ENCODE measurements at places on chromosomes 6 and 20.
A peak's percentile ranks its signal among the peaks of the same experiment; 100 is the strongest.

GRCh38 chr6:16437095-16437494 lies 198.7 kb downstream of the GMPR start:
- no peak for DNase-seq
- H3K36me3 ChIP-seq, result no peaks in the 10 kb centered on the region
- H3K27me3 ChIP-seq, result no peaks in the 10 kb centered on the region
- peaks cover 89% of the 10 kb centered on the region for H3K4me1 ChIP-seq
- peak overlapping the region; percentile 40 for H3K4me3 ChIP-seq

DNA sequence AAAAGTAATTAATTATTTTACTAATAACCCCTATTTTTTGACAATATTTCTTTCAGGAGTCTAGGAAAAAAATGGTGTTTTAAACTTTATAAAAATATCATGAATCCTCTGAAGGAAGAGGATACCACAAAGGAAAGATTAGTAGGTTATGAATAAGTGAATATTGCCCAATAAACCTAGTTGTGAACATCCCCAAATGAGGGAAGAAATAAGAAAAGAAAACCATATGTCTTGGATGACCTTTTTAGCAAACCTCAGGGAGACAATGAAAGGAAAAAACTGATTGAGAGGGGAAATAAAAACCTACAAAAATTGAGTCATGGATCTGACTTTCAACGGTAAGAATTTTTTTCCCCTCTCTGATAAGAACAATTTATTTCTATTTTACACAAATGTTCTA lies 34.4 kb downstream of the TENT5A start:
- DNase-seq, result no peak
- H3K4me3 ChIP-seq, result no peak overlapping the region
- no peaks in the 10 kb centered on the region for H3K27me3 ChIP-seq

DNA sequence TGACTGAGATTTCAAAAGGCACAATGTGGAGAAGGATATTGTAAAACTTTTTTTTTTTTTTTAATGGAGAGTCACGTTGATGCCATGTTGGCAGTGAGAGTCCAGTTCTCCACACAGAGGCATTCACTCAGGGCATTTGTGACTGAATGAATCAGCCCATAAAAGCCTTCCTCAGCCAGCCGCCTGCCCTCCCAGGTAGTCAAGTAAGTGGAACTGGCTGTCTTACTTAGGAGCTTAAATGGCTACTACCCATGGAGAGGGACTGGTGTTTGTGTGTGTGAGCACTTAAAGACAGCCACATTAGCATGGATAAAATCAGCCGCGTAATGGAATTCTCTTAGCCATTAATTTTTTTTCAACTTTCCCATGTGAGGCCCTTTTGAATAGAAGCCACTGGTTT lies 12.6 kb downstream of the AAR2 start:
- H3K4me1 ChIP-seq, result peaks cover 9% of the 10 kb centered on the region
- DNase-seq, result no peak
- peaks cover 56% of the 10 kb centered on the region for H3K36me3 ChIP-seq
- no peaks in the 10 kb centered on the region for H3K27me3 ChIP-seq
- H3K27ac ChIP-seq, result no peak overlapping the region
- no peak overlapping the region for H3K4me3 ChIP-seq

DNA sequence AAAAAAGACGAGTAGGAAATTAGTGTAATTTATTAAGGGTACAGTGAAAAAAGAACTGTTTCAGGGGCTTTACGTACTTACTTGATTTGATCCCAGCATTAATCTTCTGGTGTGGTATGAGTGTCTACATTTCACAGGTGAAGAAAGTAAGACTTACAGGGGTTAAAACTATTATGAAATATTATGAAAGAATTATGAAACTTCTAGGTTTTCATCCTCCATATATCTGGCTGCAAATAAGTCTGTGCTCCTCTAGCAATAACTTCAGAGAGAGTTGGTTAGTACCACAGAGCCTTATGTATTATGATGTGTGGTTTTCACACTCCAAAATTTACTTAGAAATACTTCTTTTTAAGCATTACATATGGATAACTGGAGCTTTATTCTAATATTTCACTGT lies 41.9 kb downstream of the ZFAND3 start:
- no peak for DNase-seq
- H3K27me3 ChIP-seq, result no peaks in the 10 kb centered on the region
- H3K36me3 ChIP-seq, result no peaks in the 10 kb centered on the region
- H3K27ac ChIP-seq, result no peak overlapping the region
- H3K4me1 ChIP-seq, result peaks cover 36% of the 10 kb centered on the region

DNA sequence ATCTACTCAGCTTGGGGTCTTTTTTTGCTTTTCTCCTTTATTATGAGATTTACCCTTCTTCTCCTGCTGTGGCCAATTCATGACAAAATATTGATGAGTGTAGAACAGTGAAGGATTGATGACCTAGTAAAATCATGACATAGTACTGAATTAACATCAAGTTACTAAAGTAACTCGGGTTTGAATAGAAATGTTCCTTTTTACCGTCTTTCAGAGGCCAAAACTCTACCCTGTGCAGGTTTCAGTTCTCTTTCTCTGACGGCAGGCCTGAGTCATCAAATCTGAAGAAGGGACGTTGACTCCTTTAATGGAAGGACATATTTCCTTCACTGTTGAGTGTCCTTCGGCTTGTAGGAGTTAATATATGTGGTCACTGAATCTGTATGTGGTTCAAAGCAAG lies 80.7 kb downstream of the RREB1 start:
- no peak for DNase-seq
- no peaks in the 10 kb centered on the region for H3K27me3 ChIP-seq
- H3K27ac ChIP-seq, result no peak overlapping the region
- H3K36me3 ChIP-seq, result peaks cover 12% of the 10 kb centered on the region
- no peaks in the 10 kb centered on the region for H3K4me1 ChIP-seq

DNA sequence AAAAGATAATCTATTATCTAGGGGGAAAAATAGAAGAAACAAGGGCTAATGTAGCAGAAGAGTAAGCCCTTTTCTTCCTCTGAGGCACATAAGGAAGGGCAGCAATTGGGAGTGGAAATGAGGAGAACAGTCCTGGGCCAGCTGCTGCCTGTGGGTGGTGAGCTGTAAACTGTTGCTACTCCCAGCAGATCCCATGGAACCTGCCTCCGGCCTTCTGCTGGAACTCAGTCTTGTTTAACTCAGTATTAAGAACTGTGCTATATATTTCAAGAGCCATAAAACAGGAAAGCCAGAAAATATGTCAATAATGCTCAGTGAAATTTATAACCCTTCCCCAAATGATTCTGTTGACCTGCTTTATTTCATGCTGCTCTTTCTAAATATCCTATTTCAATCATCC lies 464.2 kb downstream of the COL12A1 start:
- H3K36me3 ChIP-seq, result no peaks in the 10 kb centered on the region
- H3K27me3 ChIP-seq, result no peaks in the 10 kb centered on the region

- H3K27ac ChIP-seq, result no peak overlapping the region
- no peaks in the 10 kb centered on the region for H3K36me3 ChIP-seq
- DNase-seq, result no peak
- no peak overlapping the region for H3K4me3 ChIP-seq
- no peaks in the 10 kb centered on the region for H3K4me1 ChIP-seq
Observed at GRCh38 chr20:55667955-55668354, 337.4 kb downstream of the CBLN4 start.

DNA sequence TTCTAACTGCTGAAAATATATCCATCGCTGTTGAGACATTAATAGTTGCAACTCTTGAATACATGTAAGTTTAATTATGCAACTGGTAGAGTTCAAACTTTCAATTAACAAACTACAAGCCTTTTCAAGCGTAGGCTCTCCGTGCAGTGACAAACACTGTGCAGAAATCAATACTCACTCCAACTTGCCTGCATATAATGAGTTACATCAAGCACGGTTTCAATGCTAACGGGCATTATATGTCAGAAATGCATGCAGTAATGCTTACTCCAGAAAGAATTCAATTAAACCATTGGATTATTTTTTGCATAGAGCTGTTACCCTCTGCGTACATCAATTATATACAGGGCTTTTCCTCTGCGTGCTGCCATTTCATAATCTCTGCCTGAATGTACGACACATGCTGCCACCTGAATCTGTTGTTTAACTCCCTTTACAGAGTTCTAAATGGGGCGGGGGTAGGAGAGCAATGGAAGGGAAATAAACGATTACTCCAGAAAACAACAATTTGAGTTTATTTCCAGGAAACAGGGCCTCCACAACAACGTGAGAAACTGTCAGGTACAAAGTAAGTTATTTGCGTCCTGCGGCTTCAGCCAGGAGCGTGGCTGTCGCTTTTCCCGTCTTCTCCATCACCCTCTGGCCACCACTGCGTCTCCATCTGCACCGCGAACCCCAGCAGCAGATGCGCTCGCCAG lies 1.8 kb downstream of the PTPRK start:
- H3K4me3 ChIP-seq, result peak overlapping the region; percentile 71
- H3K36me3 ChIP-seq, result no peaks in the 10 kb centered on the region
- DNase-seq, result peak; percentile 18
- H3K4me1 ChIP-seq, result peaks cover 23% of the 10 kb centered on the region
- H3K27ac ChIP-seq, result no peak overlapping the region
- peaks cover 37% of the 10 kb centered on the region for H3K27me3 ChIP-seq

DNA sequence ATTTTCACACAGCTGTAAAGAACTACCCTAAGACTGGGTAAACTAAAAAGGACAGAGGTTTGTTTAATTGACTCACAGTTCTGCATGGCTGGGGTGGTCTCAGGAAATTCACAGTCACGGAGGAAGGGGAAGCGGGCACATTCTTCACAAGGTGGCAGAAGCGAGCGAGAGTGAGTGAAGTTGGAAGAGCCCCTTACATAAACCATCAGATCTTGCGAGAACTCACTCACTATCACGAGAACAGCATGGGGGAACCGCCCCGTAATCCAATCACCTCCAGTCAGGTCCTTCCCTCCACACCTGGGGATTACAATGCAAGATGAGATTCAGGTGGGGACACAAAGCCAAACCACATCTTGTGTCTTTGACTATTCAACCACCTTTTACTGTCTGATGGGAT lies 700.5 kb downstream of the TENT5A start:
- no peaks in the 10 kb centered on the region for H3K27me3 ChIP-seq
- H3K4me3 ChIP-seq, result no peak overlapping the region
- no peaks in the 10 kb centered on the region for H3K4me1 ChIP-seq
- no peak overlapping the region for H3K27ac ChIP-seq

DNA sequence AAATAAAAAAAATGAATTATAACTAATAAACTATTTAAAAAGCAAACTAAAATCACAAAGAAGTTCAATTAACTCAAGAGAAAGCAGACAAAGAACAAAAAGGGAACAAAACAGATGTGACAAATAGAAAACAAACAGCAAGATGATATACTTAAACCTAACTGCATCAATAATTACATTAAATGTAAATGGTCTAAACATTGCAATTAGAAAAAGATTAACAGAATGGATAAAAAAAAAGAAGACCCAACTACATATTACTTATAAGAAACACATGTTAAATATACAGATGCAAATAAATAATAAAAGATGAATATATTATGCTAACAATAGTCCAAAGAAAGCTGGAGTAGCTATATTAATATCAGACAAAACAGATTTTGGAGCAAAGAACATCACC lies 35.1 kb upstream of the RAB22A start:
- H3K27me3 ChIP-seq, result no peaks in the 10 kb centered on the region
- peaks cover 1% of the 10 kb centered on the region for H3K4me1 ChIP-seq
- no peak overlapping the region for H3K4me3 ChIP-seq
- H3K36me3 ChIP-seq, result no peaks in the 10 kb centered on the region

DNA sequence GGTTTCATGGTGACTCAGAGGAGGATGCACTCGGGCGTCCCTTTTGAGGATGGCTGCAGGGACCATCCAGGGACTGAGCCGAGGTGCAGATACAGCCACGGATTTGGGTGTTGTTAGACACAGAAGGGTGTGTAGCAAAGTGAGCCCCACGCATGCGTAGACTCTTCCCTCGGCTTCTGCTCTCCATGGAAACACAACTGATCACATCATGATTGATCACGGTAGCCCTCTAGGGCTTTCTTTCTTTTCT lies 606 bp upstream of the ULBP1 start:
- H3K27ac ChIP-seq, result no peak overlapping the region
- H3K27me3 ChIP-seq, result peaks cover 44% of the 10 kb centered on the region
- DNase-seq, result peak; percentile 29
- no peaks in the 10 kb centered on the region for H3K36me3 ChIP-seq
- H3K4me1 ChIP-seq, result peaks cover 30% of the 10 kb centered on the region
- H3K4me3 ChIP-seq, result peak overlapping the region; percentile 65

GRCh38 chr6:167148021-167148420 lies 9.8 kb downstream of the GPR31 start:
- H3K27ac ChIP-seq, result no peak overlapping the region
- no peak overlapping the region for H3K4me3 ChIP-seq
- no peak for DNase-seq

GRCh38 chr20:47205577-47206123 lies 150.8 kb downstream of the ZMYND8 start:
- no peak overlapping the region for H3K27ac ChIP-seq
- no peak overlapping the region for H3K4me3 ChIP-seq
- peaks cover 9% of the 10 kb centered on the region for H3K36me3 ChIP-seq
- no peaks in the 10 kb centered on the region for H3K4me1 ChIP-seq
- DNase-seq, result no peak
- no peaks in the 10 kb centered on the region for H3K27me3 ChIP-seq

DNA sequence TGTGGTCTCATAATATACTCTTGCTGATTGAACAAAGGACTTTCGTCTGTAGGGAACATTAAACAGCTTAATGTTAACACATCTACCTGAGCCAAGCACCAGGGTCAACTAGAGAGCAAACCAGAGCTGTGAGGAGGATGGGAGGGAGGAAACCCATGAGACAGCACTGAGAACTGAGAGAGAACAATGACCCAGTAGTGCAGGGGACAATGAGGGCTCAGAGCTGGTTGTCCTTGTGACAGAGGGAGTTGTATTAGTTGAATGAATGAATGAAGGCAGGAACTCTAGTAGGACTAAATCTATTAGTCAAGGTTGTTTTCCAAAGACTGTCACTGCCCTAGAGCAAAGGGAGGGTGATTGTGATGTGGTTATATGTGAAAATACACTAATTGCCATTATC lies 28.2 kb upstream of the GSTA4 start:
- H3K27ac ChIP-seq, result no peak overlapping the region
- H3K27me3 ChIP-seq, result no peaks in the 10 kb centered on the region
- H3K4me1 ChIP-seq, result no peaks in the 10 kb centered on the region

GRCh38 chr6:79964607-79965081 lies 17.3 kb upstream of the ELOVL4 start:
- no peak overlapping the region for H3K4me3 ChIP-seq
- H3K27ac ChIP-seq, result no peak overlapping the region
- no peaks in the 10 kb centered on the region for H3K27me3 ChIP-seq
- no peaks in the 10 kb centered on the region for H3K36me3 ChIP-seq
- H3K4me1 ChIP-seq, result peaks cover 22% of the 10 kb centered on the region

DNA sequence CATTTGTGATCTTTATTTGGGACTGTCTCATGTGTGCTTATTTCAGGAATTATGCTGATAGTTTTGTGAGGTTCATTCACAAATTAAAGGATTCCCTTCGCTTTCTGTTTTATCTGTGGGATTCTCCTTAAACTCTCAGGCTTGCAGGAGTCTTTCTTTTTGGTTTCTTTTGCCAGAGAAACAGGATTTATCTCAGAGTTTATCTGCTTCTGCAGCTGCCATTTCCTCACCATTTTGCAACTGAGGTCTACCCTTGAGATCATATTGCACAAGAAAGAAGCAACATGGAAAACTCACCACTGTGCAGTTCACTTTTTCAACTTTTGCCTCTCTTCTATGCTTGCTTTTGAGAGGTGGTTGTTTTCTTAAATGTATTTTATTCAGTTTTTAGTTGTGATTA lies 201.0 kb downstream of the PRL start:
- H3K27ac ChIP-seq, result no peak overlapping the region
- no peaks in the 10 kb centered on the region for H3K27me3 ChIP-seq
- no peaks in the 10 kb centered on the region for H3K36me3 ChIP-seq

- H3K36me3 ChIP-seq, result no peaks in the 10 kb centered on the region
- H3K27ac ChIP-seq, result no peak overlapping the region
- H3K27me3 ChIP-seq, result no peaks in the 10 kb centered on the region
- H3K4me1 ChIP-seq, result no peaks in the 10 kb centered on the region
- H3K4me3 ChIP-seq, result no peak overlapping the region
Observed at GRCh38 chr6:81376745-81377144, 375.7 kb downstream of the TENT5A start.

All from CD4-positive, alpha-beta memory T cell (primary cell).